CD8-positive, alpha-beta memory T cell (primary cell): ENCODE measurements at places on chromosomes 7 and 10.

GRCh38 chr10:35942057-35942456, 300.0 kb upstream of the FZD8 start:
- no peak for DNase-seq

GRCh38 chr7:116354171-116354545, 143.8 kb downstream of the TES start:
- DNase-seq, result no peak

DNA sequence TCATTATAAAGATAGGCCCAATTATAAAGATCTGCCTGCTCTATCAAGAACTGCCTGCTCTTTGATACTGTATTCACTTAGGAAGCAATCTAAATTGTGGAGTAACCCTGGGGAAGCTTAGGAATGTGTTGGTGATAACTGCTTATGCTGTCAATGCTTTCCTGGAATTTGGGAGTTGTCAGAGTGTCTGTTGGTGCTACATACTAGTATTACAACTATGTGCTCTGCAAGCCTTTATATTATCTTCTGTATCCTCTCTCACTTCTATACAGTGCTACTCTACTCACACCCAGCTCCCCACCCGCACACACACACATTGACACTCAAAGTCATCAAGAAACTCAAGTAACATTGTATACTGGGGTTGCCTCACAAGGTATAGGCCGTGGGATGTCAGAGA, 6.1 kb downstream of the ZNF277 start:
- DNase-seq, result no peak

- DNase-seq, result no peak
Observed at GRCh38 chr7:87170828-87171227, 18.6 kb downstream of the DMTF1 start.

- DNase-seq, result no peak
Observed at GRCh38 chr7:3951316-3952055, 650.4 kb downstream of the SDK1 start.
